H9 (cell line): ENCODE measurements at places on chromosomes 5 and 9. TPM values are rescaled to one million over a fixed set of nuclear protein-coding genes. Genes with fewer than 3 reads are reported as not detected.

DNA sequence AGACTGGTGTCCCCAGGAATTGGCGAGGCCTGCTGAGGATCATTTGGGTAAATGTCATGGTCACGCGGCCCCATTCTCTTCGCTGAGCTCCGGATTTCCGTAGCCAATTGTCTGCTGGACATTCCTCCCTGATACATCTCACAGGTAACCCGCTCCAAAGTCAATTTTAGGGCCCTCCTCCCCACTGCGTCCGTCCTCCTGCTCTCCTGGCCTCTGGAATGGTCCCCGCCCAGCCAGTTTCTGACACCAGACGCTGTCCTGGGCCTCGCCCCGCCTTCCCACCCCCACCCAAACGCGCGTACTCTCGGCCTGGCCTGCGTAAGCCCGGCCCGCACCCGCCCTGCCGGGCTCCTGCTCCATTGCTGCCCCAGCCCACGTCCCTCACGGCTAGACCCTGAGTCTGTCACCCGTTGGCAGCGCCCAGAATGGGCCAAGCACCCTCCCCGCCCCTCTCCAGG lies 202.0 kb downstream of the AUH start:
- no peaks in the 10 kb centered on the region for H3K36me3 ChIP-seq
- no peak overlapping the region for H3K27ac ChIP-seq
- H3K4me1 ChIP-seq, result no peaks in the 10 kb centered on the region
- no peak overlapping the region for H3K4me3 ChIP-seq
- peak; percentile 49 for DNase-seq

GRCh38 chr5:131195696-131196095 lies 25.0 kb downstream of the LYRM7 start:
- H3K36me3 ChIP-seq, result no peaks in the 10 kb centered on the region
- DNase-seq, result no peak
- H3K27ac ChIP-seq, result no peak overlapping the region
- H3K27me3 ChIP-seq, result no peaks in the 10 kb centered on the region
- no peak overlapping the region for H3K4me3 ChIP-seq

- H3K27me3 ChIP-seq, result no peaks in the 10 kb centered on the region
- no peaks in the 10 kb centered on the region for H3K4me1 ChIP-seq
- H3K27ac ChIP-seq, result no peak overlapping the region
- H3K36me3 ChIP-seq, result no peaks in the 10 kb centered on the region
- H3K4me3 ChIP-seq, result no peak overlapping the region
Measured at GRCh38 chr9:111752455-111752854, 42.3 kb downstream of the SHOC1 start.

- no peaks in the 10 kb centered on the region for H3K27me3 ChIP-seq
- H3K27ac ChIP-seq, result peak overlapping the region; percentile 81
Measured at GRCh38 chr5:177132136-177133095, 1.2 kb upstream of the NSD1 start.

- H3K27me3 ChIP-seq, result no peaks in the 10 kb centered on the region
- no peak overlapping the region for H3K27ac ChIP-seq
- H3K36me3 ChIP-seq, result no peaks in the 10 kb centered on the region
Measured at GRCh38 chr5:179287071-179287470, 58.2 kb downstream of the ADAMTS2 start.

DNA sequence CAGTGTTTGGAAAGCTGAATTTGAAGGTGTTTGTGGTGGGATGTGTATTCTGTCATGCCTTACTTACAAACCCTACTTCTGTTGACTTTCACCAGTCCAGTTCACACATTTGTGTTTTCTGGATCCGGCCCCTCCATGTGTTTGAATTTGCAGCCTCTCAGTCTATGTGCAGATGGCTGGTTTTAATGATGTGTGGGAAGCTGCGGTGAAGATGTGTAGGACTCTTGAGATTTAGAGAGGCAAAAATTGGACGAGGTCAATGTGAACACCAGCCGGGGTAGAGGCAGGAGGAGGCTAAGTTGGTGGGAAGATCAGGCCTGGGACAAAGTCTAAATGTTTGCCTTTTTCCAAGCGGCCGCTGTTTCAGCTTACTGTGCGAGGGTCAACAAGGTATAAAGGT lies 115.4 kb upstream of the KLF9 start:
- H3K36me3 ChIP-seq, result no peaks in the 10 kb centered on the region
- no peak overlapping the region for H3K4me3 ChIP-seq
- peaks cover 3% of the 10 kb centered on the region; the same call in 1 of the 2 replicates for H3K4me1 ChIP-seq
- DNase-seq, result no peak
- no peak overlapping the region for H3K27ac ChIP-seq

DNA sequence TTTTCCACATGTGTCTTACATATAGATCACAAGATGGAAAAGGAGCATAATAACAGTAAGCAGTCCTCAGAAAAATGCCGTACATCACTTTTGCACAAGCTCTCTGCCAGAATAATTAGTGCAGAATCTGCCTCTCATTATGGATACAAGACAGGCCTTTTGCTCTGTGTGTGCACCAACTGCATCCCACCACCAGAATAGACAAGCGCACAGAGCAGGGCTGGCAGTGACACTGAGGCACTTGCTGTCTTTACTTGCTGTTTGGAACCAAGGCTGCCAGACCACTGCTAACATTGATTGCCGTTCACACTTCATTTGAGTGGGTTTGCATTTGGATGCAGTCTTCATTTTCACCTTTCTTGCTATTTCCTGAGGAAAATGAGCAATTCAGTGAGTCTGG lies 741.3 kb downstream of the TLE1 start:
- no peak for DNase-seq
- no peaks in the 10 kb centered on the region for H3K36me3 ChIP-seq
- no peaks in the 10 kb centered on the region; the same call in 1 of the 2 replicates for H3K4me1 ChIP-seq
- no peaks in the 10 kb centered on the region for H3K27me3 ChIP-seq
- no peak overlapping the region for H3K4me3 ChIP-seq

DNA sequence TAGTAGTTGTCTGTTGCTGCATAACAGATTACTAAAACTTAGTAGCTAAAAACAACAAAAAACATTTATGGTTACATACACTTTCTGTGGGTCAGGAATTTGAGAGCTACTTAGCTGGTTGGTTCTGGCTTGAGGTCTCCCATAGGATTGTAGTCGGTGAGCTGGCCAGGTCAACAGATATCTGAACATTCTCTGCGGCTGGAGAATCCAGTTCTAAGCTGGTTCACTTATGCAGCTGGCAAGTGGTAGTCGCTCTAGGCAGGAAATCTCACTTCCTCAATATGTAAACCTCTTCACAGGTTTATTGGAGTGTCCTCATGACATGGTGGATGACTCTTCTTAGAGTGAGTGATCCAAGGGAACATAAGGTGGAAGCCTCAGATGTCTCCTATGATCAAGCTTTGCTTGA lies 65.7 kb upstream of the TNFAIP8 start:
- no peak overlapping the region for H3K27ac ChIP-seq
- DNase-seq, result no peak
- H3K4me3 ChIP-seq, result no peak overlapping the region

DNA sequence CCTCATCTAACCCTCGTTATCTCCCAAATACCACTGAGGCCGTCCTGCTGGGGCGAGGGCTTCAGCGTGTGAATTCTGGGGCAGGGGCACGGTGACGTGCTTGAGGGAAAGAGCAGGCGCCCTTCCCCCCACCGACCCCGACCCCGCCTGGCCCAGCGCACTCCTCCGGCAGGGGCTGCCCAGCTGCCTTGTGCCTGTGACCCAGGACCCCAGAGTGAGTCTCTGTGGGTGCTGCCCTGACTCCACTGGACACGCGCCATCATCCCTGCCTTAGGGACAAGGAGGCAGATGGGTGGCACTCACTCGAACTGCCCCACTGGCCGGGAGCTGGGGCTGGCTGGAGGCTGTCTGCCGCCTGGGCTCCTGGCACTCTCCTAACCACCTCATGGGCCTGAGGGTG lies 136.2 kb upstream of the LPCAT1 start:
- H3K4me1 ChIP-seq, result no peaks in the 10 kb centered on the region
- no peak overlapping the region for H3K4me3 ChIP-seq
- H3K27me3 ChIP-seq, result no peaks in the 10 kb centered on the region
- no peak for DNase-seq
- H3K36me3 ChIP-seq, result no peaks in the 10 kb centered on the region

GRCh38 chr5:52759331-52759730 lies 28.4 kb upstream of the ITGA1 start:
- H3K36me3 ChIP-seq, result no peaks in the 10 kb centered on the region

- no peaks in the 10 kb centered on the region for H3K36me3 ChIP-seq
- no peak overlapping the region for H3K4me3 ChIP-seq
- no peak for DNase-seq
- no peak overlapping the region for H3K27ac ChIP-seq
Measured at GRCh38 chr9:124260769-124261603, 3.2 kb downstream of the NEK6 start.

DNA sequence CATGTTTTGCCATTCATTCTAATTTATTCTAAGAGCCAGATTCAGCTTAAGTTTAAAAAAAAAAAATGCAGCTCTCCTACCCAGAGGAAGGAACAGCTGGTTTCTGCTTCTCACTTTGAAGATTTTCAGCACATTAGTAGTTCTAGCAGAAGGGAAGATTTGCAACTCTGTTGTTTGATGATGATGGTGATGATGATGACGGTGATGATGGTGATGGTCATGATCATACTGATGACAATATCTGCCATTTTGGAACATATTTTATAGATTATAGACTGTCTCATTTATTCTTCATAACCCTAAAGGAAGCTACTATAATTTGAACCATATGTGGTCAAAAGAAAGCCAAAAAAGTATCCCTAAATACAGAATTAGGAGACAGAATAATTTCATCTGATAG lies 7.9 kb upstream of the MED10 start:
- no peaks in the 10 kb centered on the region for H3K27me3 ChIP-seq
- H3K27ac ChIP-seq, result no peak overlapping the region
- DNase-seq, result no peak
- no peaks in the 10 kb centered on the region; the same call in 1 of the 2 replicates for H3K4me1 ChIP-seq

Gene LCN2
- not detected in 2 replicates for total RNA-seq

Gene TTC39B
- 8.1 and 8.2 TPM in 2 replicates for total RNA-seq

Gene SHISAL2B
- total RNA-seq, result 5.0 and 5.4 TPM in 2 replicates
